Islet precursor cell (in vitro differentiated cells): ENCODE measurements at places on chromosomes 6 and 20.

DNA sequence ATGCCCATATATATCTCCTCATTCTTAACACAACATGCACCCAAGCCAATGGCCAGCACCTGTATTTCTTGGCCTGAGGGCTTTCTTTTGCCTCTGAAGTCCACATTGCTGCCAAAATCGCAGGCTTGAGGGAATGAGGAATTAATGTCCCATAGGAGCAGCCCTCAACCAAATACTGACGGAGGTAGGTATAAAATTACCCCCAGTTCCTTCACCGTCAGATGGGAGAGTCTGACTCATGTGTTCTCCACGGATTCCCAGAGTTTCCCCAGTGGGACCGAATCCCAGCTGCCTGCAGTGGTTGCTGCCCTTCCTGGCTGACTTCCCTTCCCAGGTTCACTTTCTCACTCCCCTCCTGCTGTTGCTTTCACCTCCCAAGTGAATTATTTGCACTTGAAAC lies 602.2 kb upstream of the NOX3 start:
- no peak for DNase-seq

- DNase-seq: no peak
Measured at GRCh38 chr20:20318365-20319161, 49.3 kb upstream of the INSM1 start.

- no peak for DNase-seq
Measured at GRCh38 chr6:11732036-11732631, 46.5 kb downstream of the ADTRP start.

- no peak for DNase-seq
Measured at GRCh38 chr6:137117581-137117980, 55.9 kb downstream of the IL22RA2 start.
